ENCODE measurements at places on chromosomes 3 and 15. TPM values are rescaled to one million over a fixed set of nuclear protein-coding genes. Genes with fewer than 3 reads are reported as not detected.

The ZCWPW2 gene
- 2.2 TPM for polyA plus RNA-seq

The SHF gene
- 15.0 TPM for polyA plus RNA-seq

The CILP gene
- polyA plus RNA-seq: 3.5 TPM

The CFAP100 gene
- 1.1 TPM for polyA plus RNA-seq

The SLC35A5 gene
- 66.7 TPM for polyA plus RNA-seq

DNA sequence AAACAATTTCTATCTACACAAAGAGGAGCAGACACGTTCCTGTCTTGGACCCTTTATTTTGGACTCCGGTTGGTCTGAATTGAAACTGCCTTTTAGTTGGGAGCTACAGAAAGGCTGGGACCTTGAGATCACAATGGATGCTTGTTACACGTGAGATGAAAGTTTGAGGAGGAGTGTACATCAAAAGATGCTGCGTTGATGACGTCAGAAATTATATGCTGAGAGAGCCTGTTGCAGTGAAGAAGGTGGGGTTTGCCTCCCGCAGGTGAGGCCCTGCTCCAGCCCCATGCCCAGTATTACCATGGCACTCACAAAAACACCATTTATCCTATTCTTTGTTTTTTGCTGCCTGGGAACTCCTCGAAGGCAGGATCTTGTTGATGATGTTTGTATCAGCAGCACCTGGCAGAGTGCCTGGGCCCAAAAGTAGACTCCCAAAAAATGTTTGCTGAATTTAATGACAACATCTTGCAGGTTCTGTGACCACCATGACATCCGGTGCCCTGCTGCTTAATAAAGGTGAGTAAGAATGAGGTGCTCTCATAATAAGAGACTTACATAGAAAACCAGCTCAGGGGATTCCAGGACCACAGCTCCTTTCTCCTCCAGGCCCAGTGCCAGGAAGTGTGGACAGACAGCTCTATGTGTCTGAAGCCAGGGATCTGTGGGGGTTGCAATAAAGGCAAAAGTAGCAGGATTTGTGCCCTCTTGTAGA, 136.1 kb upstream of the UBE2E1 start:
- no peak for DNase-seq

DNA sequence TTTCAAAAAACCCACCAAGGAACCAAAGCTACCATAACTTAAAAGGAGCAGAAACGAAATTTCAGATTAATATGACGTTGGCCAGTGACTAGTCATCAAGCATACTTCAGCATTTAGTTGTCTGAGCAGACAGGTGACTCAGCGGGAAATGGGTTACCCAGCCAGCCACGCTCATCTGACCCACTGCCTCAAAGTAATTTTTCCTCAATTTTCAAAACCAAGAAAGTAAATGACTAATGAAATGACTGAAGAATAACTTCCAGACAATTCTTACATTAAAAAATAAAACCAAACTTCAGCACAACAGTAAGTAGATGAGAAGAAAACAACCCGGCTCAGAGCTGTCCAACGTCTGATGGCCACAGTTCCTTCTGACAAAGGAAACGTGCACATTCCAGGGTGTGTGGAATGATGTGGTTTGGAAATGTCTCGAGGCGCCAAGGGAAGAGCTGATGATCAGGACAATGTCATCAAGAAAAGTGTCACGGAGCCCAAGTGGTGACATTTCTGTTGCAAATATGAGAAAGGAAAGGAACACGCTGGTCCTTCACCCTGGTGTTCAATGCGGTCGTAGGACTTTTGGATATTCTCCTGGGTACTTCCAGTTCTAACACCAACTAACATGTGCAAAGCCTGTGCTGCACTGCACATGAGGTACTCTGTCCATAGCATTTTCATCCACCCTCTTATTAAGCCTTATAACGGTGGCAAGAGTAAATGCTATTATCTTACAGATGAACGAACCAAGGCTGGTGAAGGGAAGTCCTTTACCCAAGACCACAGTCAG, 79.1 kb downstream of the FOXP1 start:
- DNase-seq: no peak

DNA sequence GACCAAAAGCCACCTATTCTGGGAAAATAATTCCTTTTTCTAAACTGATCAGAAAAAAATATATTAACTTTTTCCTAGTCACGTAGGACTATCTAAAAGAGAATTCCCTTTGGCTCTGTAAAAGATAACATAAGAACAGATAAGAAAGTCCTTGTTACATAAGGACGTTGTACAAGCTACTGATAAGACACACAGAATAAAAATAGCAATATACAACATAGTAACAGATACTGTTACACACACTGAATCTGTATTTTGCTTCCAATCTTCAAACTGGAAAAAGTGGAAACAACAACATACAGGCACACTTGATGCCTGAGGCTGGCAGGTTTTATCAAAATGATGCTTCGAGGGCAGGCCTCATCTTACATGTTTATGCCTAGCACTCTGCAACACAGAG, 59.8 kb downstream of the SNX4 start:
- no peak for DNase-seq

DNA sequence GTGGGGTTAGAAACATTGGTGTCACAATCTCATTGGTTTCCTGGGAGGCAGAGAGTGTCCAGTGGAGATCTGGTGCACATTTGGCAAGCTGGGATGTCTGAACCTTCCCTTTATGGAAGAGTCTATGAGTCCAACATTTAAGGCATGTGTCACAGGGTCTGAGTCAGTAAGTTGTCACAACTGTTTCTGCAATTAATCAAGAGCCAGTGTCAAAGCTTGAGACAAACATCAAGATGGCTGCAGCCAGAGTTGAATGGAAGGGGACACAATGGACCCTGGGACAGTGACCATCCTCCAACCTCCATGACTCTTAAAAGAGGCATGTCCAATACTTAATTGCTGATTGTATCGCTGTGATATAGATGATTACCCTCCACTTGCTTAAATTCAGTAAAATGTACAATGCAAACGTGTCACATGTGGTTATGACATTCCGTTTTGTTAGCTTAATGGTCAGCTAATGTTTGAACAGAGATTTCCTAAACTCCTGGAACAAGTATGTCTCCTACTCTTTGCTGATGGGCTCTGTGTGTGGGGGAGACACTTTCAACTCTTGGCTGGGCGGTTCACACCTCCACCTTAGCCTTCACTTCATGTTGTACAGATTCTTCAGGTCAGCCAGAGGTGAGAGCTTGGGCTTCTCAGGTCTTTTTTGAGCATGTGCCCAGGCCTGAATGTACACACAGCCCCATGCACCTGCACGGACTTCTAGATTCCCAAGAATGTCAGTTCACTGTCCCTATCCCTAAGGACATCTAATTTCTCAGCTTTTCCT, 79.9 kb upstream of the PRR23E start:
- no peak for DNase-seq

GRCh38 chr15:67548862-67549651, 6.6 kb downstream of the MAP2K5 start:
- no peak for DNase-seq

- DNase-seq: no peak
Measured at GRCh38 chr15:53917109-53917508, 61.1 kb upstream of the UNC13C start.

DNA sequence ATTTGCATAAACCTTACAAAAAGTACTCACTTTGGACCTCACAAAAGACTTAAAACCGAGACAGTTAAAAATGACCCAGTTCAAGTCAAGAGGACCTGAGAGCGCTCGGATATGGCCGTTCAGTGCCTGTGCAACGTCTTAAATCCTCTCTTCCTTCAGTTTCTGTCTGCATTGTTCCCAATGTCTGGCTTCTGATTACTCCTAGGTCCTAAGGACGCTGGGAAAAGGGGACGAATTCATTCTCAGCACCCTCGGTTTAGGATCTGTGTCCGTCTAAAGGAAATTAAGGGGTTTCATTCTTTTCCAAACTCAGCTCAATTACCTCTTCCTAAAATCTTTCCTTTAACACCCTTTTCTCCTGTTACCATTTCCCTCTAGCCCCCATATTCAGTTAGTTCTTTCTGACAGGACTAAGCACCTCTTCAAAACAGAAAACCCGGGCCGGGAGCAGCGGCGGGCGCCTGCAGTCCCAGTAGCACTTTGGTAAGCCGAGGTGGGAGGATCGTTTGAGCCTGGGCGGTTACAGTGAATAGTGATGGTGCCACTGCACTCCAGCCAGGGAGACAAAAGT, 970 bp downstream of the DPPA4 start:
- no peak for DNase-seq

DNA sequence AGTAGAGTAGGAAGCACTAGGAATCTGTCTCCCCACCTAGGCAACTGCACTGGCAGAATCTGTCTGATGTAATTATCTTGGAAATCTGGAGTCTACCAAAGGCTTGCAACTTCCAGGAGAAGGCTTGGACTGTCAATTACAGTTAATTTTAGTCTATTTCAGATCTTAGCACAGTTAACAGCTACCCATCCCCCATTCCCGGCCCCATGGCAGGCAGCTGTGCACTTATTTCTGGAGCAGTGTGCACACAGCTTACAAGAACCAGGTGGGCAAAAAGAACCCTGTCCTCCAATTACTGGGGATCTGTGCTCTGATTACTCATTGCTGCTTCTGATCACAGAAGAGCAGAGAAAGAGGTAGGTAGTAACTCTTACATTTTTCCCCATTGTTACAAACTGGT, 12.3 kb upstream of the CDAN1 start:
- DNase-seq: no peak
